ENCODE measurements at places on chromosomes 12 and 14.

DNA sequence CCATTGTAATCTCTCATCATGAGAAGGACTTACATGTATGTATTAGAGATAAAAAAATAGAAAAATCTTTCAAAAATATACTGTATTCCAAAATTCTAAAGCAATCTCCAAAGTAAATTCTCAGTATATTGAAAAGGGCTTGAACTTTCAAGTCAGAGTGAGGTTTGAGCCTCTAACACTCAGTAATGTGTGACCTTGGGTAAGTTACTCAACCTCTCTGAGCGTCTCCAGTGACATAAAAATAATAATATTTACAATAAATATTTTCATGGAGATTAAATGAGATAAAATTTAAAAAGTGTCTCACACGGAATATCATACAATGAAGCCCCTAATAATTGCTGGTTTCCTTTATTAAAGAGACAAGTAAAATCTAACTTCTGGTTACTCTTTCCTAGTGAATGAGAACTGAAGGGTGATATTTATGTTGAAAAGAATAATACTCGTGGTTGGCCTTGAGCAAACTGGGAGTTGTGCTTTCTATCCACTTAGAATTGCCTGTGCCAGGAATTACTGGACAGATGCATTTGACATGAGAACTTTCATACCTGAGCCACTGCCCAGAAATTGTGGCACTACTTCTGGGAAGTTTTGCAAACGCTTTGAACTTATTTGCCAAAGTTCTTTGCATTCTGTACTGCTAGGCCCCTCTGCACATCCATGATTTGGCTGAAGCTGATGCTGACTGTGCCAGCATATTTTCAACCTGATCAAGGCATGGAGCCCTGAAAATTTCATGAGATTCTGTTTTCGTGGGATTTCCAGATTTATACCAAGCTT is 933.7 kb downstream of the GALC start:
- H3K4me1 ChIP-seq, result no peaks in the 10 kb centered on the region
- no peak for DNase-seq
- no peak overlapping the region for H3K4me3 ChIP-seq
- no peaks in the 10 kb centered on the region for H3K36me3 ChIP-seq
- H3K27me3 ChIP-seq, result no peaks in the 10 kb centered on the region
- no peak overlapping the region for H3K27ac ChIP-seq

DNA sequence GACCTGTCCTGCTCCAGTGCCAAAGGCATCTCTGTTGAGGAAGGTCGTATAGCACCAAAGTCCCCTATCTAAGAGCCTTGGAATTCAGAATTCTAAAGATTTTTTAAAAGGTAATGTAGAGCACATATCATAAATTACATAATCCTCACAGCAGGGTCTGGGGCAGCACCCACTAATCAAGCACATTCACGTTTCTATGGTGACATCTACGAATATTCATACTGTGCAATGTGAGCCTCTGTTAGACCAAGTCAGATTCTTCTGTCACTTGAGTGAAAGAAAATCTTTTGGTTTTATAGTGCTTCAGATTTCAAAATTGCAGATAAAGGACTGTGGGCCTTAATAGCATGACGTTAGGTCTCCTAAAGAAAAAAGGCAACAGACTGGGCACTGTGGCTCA is 13.1 kb upstream of the TMEM229B start:
- H3K27ac ChIP-seq, result no peak overlapping the region
- no peaks in the 10 kb centered on the region for H3K36me3 ChIP-seq
- H3K27me3 ChIP-seq, result peaks cover 14% of the 10 kb centered on the region
- no peak overlapping the region for H3K4me3 ChIP-seq

- no peak overlapping the region for H3K27ac ChIP-seq
- H3K4me3 ChIP-seq, result peak overlapping the region; percentile 73
- peaks cover 45% of the 10 kb centered on the region for H3K27me3 ChIP-seq
- H3K4me1 ChIP-seq, result peaks cover 12% of the 10 kb centered on the region
Observed at GRCh38 chr14:88323523-88324199, 592 bp upstream of the KCNK10 start.

DNA sequence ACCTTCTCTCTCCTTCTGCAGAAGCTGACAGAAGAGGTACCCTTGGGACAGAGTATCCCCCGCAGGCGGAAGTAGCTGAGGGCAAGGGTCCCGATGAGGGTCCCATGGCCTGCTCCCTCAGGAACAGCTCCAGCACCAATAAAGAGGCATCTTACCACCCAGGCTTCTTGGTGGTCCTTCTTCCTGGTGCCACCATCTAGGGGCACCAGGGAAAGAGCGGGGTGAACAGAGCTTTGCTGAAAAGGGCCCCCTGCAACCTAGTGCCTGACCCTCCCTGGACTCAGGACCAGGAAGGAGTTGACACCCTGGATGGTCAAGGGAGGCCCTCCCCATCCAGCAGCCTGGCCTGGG is 591 bp upstream of the IRF9 start:
- peaks cover 25% of the 10 kb centered on the region for H3K4me1 ChIP-seq
- peak overlapping the region; percentile 96 for H3K4me3 ChIP-seq
- no peak for DNase-seq
- peak overlapping the region; percentile 20 for H3K27ac ChIP-seq
- no peaks in the 10 kb centered on the region for H3K27me3 ChIP-seq
- peaks cover 41% of the 10 kb centered on the region for H3K36me3 ChIP-seq

DNA sequence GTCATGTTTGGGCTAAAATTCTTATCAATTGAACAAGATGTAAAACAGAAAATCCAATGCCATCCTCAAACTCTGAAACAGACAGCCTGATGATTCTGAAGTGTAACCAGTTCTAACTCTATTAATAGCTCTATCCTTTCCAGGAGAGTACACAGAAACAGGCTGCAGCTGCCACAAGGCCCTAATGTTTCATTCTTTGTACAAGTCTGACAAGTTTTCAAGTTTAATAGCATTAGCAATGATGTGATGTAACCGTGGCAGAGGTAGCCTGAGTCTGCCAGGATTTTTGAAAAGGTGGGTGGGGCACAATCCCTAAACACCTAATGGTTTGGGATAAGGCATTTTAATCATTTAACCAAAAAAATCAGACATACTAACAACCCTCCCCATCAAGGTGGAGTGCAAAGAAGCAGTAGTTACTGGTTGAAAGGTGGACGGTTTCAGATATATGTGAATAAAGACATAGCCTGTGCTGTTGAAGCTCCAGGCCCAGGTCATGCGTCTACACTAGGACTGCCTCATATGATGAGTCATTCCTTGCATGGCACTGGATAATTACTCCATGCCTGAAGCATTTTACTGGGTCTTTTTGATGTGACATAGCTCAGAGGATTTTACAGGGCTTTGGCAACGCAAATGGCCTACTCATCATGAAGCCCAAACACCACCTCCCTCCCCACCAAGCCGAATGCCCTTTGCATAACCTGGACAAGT is 145.1 kb upstream of the GRIP1 start:
- H3K36me3 ChIP-seq, result no peaks in the 10 kb centered on the region
- DNase-seq, result no peak
- H3K27me3 ChIP-seq, result no peaks in the 10 kb centered on the region
- no peak overlapping the region for H3K27ac ChIP-seq

Data from osteocyte (in vitro differentiated cells).